Skeletal muscle tissue (tissue), 5 donors: ENCODE measurements at places on chromosomes 2 and 18. TPM values are rescaled to one million over a fixed set of nuclear protein-coding genes. Genes with fewer than 3 reads are reported as not detected.

MEP1B gene
- total RNA-seq: not detected

LRRTM1 gene
- total RNA-seq: under 0.01 TPM

AMER3 gene
- total RNA-seq: not detected

FMNL2 gene
- total RNA-seq: 15.7 TPM

METAP1D gene
- total RNA-seq: 8.9 TPM

POTEJ gene
- total RNA-seq: not detected

CRYGD gene
- total RNA-seq: not detected
